ENCODE measurements at places on chromosomes 7 and 10.
A peak's percentile ranks its signal among the peaks of the same experiment; 100 is the strongest.

DNA sequence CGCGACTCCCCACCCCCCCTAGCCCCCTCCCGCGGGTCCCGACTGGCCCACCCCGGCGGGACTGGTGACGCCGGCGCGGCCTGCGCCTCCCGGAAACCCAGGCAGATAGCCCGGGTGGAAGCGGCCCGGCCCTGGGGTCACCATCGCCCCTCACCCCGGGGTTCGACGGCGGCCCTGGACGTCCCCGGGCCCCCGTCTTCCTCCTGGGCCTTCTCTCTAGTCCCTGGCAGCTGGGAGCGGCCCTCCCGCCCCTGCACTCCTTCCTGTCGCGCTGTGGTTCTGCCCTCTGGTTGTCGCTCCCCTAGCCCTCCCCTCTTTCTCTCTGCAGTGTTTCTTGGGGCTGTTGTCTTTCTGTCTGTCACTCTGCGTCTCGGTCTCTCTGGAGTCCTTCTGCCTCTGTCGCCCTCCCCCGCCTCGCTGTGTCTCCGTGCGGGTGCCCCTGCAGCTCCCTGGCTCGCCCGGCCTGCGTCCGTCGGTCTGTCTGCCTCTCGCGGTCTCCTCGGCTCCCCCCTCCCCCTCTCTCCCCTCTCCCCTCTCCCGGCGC lies 90.5 kb upstream of the PAX2 start:
- no peak for DNase-seq

DNA sequence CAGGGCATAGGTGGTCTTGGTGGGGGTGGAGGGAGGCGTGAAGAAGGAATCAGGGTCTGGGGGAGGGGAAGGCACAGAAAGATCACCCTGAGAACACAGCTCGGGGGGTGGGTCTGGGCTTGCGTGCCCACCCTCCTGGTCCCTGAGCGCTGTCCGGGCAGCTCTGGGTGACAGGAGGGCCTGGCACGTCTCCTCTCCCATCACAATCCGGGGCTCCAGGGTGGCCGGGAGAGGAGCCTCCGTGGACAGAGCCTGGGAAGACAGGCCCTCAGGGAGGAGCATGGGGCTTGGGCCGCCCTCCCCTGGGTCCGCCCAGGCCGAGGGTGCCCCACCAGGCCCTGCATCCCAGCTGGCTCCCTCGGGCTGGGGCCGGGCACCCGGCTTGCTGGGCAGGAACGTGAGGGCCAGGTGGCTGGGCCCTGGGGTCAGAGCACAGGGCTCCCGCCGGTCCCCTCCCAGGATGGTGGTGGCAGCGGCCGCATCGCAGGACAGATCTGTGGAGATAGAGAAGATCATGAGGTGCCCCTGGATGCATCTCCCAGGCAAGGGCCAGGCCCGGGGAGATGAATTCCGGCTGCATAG lies 3.1 kb downstream of the NACAD start:
- DNase-seq, result no peak

GRCh38 chr7:94375691-94376090 lies 19.0 kb upstream of the COL1A2 start:
- DNase-seq, result peak; percentile 99

- no peak for DNase-seq
Observed at GRCh38 chr7:47553309-47553708, 28.6 kb downstream of the TNS3 start.

- peak; percentile 20 for DNase-seq
Observed at GRCh38 chr7:114791771-114792170, 130.1 kb upstream of the MDFIC start.

DNA sequence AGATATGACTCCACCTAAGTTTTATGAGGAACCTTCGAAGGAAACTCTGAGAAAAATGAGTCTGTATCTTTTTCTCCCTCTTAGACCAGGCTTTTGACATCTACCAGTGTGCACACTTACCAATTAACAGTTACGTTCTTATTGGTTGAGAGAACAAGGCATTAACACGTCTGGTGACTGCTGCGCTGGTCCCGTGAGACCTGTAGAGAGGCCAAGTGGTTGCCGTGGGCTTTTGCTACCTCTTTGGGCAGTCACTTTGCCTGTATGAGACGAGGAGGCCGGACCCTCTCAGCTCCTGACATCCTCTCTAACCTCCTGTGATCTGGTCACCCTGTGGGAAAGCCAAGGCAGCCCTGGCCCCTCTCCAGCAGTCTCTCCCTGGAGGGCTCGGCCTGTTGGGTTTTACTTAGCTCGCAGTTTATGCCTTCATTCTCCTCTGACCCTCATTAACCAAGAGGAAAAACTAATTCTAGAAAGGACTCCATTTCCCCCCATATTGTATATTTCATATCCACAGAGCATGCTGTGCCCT lies 513.9 kb upstream of the GALNT17 start:
- DNase-seq, result no peak
